ENCODE measurements at places on chromosomes 6 and 20.

- no peak for DNase-seq
These were observed 175.8 kb upstream of the SALL4 start for GRCh38 chr20:51978070-51978501.

- DNase-seq, result no peak
These were observed 568.0 kb downstream of the KIF16B start for GRCh38 chr20:16005021-16005914.

- DNase-seq, result no peak
These were observed 253.4 kb upstream of the MOCS1 start for GRCh38 chr6:40187535-40188144.

GRCh38 chr20:53961527-53961926 lies 108.9 kb downstream of the BCAS1 start:
- DNase-seq, result no peak

- no peak for DNase-seq
These were observed 12.4 kb upstream of the SPDEF start for GRCh38 chr6:34568341-34569201.

Measured in SK-N-MC (cell line).